Uterus (tissue), 4 donors: ENCODE measurements at places on chromosomes 16 and 17. TPM values are rescaled to one million over a fixed set of nuclear protein-coding genes. Genes with fewer than 3 reads are reported as not detected.

- no peaks in the 10 kb centered on the region for H3K36me3 ChIP-seq
- no peaks in the 10 kb centered on the region for H3K27me3 ChIP-seq
- H3K4me3 ChIP-seq, result no peak overlapping the region
- H3K4me1 ChIP-seq, result no peaks in the 10 kb centered on the region
- DNase-seq, result no peak
These were observed 180.1 kb downstream of the MAP2K6 start for GRCh38 chr17:69594641-69595040.

The OR4D1 gene
- total RNA-seq, result not detected

The MYO1C gene
- 276 TPM for total RNA-seq

The COTL1 gene
- 28.2 TPM for total RNA-seq

GRCh38 chr16:77548766-77549165 lies 113.9 kb upstream of the ADAMTS18 start:
- H3K4me1 ChIP-seq, result no peaks in the 10 kb centered on the region
- no peaks in the 10 kb centered on the region for H3K27me3 ChIP-seq
- no peak overlapping the region for H3K27ac ChIP-seq

The MARVELD3 gene
- not detected for total RNA-seq

DNA sequence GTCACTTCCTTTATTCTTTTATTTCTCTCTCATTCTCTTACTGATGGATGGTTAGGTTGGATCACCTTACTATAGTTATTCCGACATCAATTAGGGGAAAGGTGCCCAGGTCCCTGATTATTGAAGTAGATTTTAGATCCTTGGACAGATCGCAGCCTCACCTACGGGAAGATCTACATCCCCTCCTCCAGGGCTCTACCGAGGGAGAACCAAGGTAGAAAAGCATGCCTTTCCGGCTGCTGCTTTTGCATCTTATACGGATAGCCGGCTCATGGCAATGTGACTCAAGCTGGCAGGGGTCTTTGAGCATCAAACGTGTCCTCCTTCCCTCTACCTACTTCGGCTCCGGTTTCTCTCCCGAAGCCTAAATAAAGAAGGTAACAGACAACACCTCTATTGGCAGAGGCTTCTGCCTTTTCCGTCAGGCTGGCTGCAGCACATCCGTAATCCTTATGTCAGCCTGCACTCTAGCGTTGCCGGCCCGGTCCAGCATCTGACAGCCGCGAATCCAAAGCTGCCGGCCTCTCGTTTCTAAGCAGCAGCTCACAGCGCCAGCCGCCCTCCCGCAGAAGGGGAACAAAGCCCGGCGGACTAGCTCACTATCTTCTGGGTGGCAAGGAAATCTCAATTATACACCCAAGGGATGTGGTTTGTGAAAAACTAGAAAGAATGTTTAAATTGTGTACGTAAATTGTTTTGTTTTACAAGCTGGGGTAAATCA lies 46.9 kb downstream of the IRX6 start:
- no peaks in the 10 kb centered on the region for H3K4me1 ChIP-seq
- no peak overlapping the region for H3K27ac ChIP-seq
- H3K27me3 ChIP-seq, result no peaks in the 10 kb centered on the region
- H3K4me3 ChIP-seq, result no peak overlapping the region

- no peaks in the 10 kb centered on the region for H3K36me3 ChIP-seq
- H3K4me1 ChIP-seq, result no peaks in the 10 kb centered on the region
- H3K27me3 ChIP-seq, result no peaks in the 10 kb centered on the region
- H3K4me3 ChIP-seq, result no peak overlapping the region
- DNase-seq, result no peak
These were observed 10.6 kb downstream of the SLC52A1 start for GRCh38 chr17:5024604-5025003.

DNA sequence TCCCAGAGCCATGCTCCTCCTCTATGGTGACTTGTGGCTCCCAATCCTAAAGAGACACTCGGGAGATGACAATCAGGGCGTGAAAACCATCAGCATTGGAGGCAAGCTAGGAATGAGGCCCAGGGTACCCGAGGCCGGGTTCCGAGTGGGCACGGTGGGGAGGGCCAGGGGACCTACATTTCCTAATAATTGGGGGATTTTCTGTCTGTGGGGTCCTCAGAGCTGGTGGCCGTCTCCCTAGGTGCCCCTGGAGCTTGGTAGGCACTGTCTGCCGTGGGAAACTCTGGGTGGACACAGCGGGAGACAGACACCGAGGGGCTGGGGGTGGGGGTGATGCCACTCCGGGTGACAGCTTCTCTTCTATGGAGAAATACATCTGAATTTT lies 312.5 kb upstream of the TNRC6C start:
- no peaks in the 10 kb centered on the region for H3K36me3 ChIP-seq
- H3K4me3 ChIP-seq, result no peak overlapping the region
- no peaks in the 10 kb centered on the region for H3K4me1 ChIP-seq
- no peaks in the 10 kb centered on the region for H3K27me3 ChIP-seq
- no peak overlapping the region for H3K27ac ChIP-seq

DNA sequence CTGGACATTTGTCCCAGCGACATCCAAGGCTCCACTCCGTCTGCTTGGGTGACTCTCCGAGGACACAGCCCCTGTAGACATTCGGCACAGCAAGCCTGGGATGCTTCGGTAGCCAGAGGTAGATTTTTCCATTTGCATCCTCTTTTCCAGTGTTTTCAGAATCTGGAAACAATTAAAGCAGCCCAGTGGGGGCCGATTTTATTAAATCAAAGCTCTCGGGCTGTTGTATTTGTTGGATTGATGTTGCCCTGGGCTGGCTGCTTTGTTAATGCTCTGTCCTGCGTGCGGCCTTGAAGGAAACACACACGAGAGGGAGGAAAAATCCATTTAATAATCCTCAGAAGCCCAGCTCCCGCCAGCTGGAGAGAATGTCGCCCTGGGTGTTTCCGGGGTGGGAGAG lies 158.1 kb upstream of the CIBAR2 start:
- H3K27me3 ChIP-seq, result no peaks in the 10 kb centered on the region
- no peak for DNase-seq
- no peak overlapping the region for H3K4me3 ChIP-seq
- no peaks in the 10 kb centered on the region for H3K36me3 ChIP-seq
- H3K4me1 ChIP-seq, result no peaks in the 10 kb centered on the region

GRCh38 chr16:23434380-23434779 lies 18.6 kb downstream of the COG7 start:
- no peaks in the 10 kb centered on the region for H3K4me1 ChIP-seq
- no peaks in the 10 kb centered on the region for H3K27me3 ChIP-seq
- H3K27ac ChIP-seq, result no peak overlapping the region
- no peak overlapping the region for H3K4me3 ChIP-seq

The SPATA22 gene
- not detected for total RNA-seq

The CDH1 gene
- total RNA-seq, result 30.0 TPM

GRCh38 chr17:3636154-3636907 lies at the start of the genes CTNS and SHPK:
CTNS (plus strand) TSS chr17:3636760; CDS start chr17:3640207, 3,447 bp downstream.
SHPK (minus strand) TSS chr17:3636250; CDS start chr17:3636219, 31 bp downstream.
- no peaks in the 10 kb centered on the region for H3K27me3 ChIP-seq
- no peaks in the 10 kb centered on the region for H3K36me3 ChIP-seq
- H3K4me3 ChIP-seq, result peak within 1 kb of the TSS; percentile 73
- H3K27ac ChIP-seq, result peak within 1 kb of the TSS; percentile 95
- H3K4me1 ChIP-seq, result no peaks in the 10 kb centered on the region

GRCh38 chr17:73972056-73972455 lies 231.4 kb upstream of the RPL38 start:
- no peak overlapping the region for H3K27ac ChIP-seq
- H3K4me1 ChIP-seq, result no peaks in the 10 kb centered on the region
- no peak overlapping the region for H3K4me3 ChIP-seq
- no peaks in the 10 kb centered on the region for H3K36me3 ChIP-seq

DNA sequence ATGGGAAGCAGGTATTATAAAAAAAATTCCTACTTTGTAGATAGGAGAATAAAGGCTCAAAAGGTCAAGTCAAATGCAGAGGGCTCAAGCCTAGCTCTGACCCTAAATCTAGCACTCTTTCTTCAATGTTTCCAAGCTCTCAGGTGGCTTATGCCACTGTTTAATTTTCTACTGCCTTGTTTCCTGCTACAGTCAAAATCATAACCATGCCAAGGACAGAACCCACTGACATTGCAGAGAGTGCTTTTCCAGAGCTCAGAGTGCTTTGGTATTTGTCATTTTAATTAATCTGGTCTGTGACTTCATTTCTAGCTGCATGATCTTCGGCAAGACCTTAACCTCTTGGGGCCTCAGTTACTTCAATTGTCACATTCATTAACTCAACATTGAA lies 344.7 kb downstream of the CA10 start:
- DNase-seq, result no peak
- no peaks in the 10 kb centered on the region for H3K4me1 ChIP-seq
- H3K27me3 ChIP-seq, result no peaks in the 10 kb centered on the region
- no peak overlapping the region for H3K4me3 ChIP-seq

GRCh38 chr17:48547808-48548522 lies 3.1 kb upstream of the HOXB2 start:
- peak overlapping the region; percentile 0 for H3K4me3 ChIP-seq
- H3K36me3 ChIP-seq, result no peaks in the 10 kb centered on the region
- H3K27ac ChIP-seq, result peak overlapping the region; percentile 97
- no peaks in the 10 kb centered on the region for H3K27me3 ChIP-seq

The TNK1 gene
- total RNA-seq, result 1.5 TPM

DNA sequence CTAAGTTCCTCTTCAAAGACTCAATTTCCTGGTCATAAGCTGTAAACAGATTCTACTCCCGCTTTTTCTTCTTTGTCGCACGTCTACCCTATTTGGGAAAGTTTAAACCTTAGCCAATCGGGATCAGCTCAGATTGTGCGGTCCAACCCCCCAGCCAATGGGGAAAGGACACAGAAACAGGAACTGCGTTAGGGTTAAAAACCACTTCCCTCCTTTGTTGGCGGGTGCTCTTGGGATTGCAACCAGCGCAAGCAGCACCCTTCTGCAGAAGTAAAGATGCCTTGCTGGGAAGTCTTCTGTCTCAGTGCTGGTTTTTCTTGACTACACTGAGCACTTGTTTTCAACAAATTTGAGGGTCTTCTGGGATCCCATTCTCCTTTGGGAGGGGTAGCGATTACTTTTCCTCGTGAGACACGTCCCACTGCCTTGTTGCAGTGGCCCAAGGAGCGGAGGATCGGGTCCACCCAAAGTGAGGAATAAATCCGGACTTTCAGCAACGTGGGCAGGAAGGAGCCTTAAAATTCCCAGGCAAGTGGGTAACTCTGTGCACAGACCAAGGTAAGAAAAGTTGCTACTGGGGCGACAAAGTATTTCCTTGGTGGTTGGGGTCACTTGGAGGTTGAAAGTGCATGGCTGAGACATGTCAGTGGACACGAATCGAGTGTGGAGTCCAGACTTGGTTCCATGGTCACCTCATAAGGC lies 1.0 kb upstream of the YPEL3 start:
- H3K4me3 ChIP-seq, result no peak overlapping the region
- H3K36me3 ChIP-seq, result no peaks in the 10 kb centered on the region
- no peaks in the 10 kb centered on the region for H3K27me3 ChIP-seq
- no peaks in the 10 kb centered on the region for H3K4me1 ChIP-seq
- no peak for DNase-seq

GRCh38 chr16:87724490-87725291 lies 41.1 kb downstream of the KLHDC4 start:
- H3K27me3 ChIP-seq, result no peaks in the 10 kb centered on the region
- no peak for DNase-seq
- no peak overlapping the region for H3K4me3 ChIP-seq
- no peaks in the 10 kb centered on the region for H3K36me3 ChIP-seq
- no peak overlapping the region for H3K27ac ChIP-seq

GRCh38 chr17:81448950-81449349 lies 53.7 kb downstream of the BAHCC1 start:
- H3K4me1 ChIP-seq, result no peaks in the 10 kb centered on the region
- H3K36me3 ChIP-seq, result no peaks in the 10 kb centered on the region
- H3K4me3 ChIP-seq, result no peak overlapping the region
- no peaks in the 10 kb centered on the region for H3K27me3 ChIP-seq
- no peak for DNase-seq
- no peak overlapping the region for H3K27ac ChIP-seq

The CCDC40 gene
- total RNA-seq, result 4.1 TPM

The MNT gene
- 32.6 TPM for total RNA-seq

The ZNF276 gene
- 41.5 TPM for total RNA-seq

DNA sequence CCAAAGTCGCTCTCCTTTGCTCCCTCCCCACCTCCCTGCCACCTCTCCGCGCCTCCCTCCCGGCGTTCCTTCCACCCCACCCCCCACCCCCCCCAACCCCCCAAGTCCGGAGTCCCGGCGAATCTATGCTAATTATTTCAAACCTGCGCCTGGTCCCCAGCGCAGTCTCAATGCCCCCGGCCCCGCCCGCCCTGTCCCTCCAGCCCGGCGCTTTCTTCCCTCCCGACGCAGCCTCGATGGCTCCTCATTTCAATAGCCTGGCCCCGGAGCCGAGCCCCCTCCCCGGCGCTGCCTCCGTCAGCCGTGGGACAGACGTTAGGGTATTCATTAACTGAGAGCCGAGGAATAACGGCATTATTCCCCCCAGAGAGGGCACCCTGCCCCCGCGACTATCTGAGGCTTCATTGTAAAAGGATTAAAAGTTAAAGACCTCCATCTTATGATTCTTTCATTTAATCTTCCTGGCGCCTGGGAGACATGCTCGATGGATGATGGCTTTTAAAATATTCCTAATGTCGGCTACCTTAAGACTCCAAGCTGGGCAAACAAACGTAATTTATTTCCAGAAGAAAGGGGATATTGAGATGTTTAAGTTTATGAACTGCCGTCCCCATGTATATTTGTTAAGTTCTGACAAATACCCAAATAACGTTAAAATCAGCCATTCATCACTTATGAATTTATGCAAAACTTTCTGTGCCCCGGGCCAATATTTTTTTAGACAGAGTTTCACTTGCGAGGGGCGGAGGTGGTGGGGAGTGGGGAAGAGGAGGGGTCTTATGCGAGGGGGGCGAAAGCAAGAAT lies 3.4 kb downstream of the NOG start:
- no peak for DNase-seq
- H3K4me1 ChIP-seq, result no peaks in the 10 kb centered on the region
- no peak overlapping the region for H3K4me3 ChIP-seq

DNA sequence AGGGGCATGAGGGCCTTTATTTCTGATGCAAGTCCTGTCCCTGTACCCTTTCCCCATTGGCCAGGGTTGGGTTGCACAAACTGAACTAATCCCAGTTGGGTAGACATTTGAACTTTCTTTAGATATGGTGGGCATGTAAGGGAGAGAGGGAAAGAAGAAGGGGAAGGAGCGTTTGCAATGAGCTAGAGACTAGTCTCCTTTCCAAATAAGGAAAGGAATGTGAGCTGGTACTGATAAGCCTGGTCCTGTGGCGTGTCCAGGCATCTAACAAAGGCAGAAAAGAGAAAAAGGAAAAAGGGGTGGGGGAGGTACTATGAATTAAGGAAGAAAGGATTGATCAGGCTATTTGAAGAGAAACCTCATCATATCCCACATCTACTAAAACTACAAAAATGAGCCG lies 20.3 kb downstream of the CHMP6 start:
- no peaks in the 10 kb centered on the region for H3K4me1 ChIP-seq
- no peaks in the 10 kb centered on the region for H3K27me3 ChIP-seq
- no peak overlapping the region for H3K4me3 ChIP-seq
- no peak for DNase-seq
- H3K27ac ChIP-seq, result no peak overlapping the region
- no peaks in the 10 kb centered on the region for H3K36me3 ChIP-seq

DNA sequence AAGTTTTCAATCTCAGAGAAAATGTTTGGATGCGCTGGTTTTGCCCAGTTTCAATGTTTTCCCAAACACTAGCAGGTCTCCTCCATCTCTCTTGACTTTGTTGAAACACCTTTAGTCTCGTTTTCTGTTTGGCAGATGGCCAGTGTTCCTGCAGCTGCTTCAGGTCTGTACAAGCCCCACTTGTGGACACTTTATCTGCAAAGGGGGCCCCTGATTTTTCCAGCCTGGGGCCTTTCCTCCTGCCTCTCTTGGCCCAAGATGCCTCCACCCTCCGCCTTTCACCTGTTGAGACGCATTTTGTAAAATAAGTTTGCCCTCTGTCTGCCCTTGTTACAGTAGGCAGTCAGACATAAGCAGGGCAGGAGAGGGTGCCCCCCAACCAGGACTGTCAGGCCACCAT lies 21.8 kb upstream of the PRM1 start:
- no peaks in the 10 kb centered on the region for H3K27me3 ChIP-seq
- no peak overlapping the region for H3K4me3 ChIP-seq
- H3K4me1 ChIP-seq, result peaks cover 2% of the 10 kb centered on the region
- no peaks in the 10 kb centered on the region for H3K36me3 ChIP-seq
- H3K27ac ChIP-seq, result no peak overlapping the region
- no peak for DNase-seq
